Activated naive CD4-positive, alpha-beta T cell (primary cell): ENCODE measurements at places on chromosomes 5 and 9.

- no peak for DNase-seq
Measured at GRCh38 chr5:132257131-132258101, at the start of gene PDLIM4. Gene PDLIM4 (plus strand): TSS chr5:132257696. CDS start chr5:132257735, 39 bp downstream.

DNA sequence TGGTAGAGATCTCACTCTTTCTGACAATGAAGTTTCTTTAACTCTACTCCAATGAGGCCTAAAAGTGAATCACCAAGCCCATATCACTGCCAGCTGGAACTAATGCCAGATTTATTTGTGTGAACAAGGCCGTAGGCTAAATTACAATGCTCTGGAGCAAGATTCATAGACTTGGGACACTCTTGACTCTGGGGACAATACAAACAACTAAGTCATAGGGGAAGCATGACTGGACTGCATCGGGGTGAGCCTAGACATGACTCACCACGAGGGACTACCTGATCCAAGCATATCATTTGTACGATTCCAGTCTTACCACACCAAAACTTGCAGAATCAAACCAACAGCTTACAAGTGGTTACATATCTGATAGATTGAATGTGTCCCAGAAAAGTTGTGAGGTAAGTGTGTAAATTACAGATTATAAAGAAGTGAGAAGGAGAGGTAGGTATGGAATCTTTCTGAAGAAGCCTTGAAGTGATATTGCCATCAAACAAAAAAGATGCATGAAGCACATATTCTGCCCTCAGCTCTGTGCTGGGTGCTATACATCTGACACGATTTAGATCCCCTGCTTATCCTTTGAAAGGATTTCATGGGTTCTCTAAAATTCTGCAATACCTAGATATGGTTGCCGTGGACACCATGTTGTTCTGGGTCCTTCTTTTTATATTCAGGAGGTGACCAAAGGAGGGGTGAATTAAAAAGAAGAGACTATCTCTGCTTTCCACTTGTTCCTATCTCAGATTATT is 199.3 kb upstream of the PDE4D start:
- no peak for DNase-seq

GRCh38 chr9:76969716-76970115 is 49.7 kb upstream of the FOXB2 start:
- no peak for DNase-seq

GRCh38 chr5:124253203-124253810 is 493.1 kb downstream of the ZNF608 start:
- no peak for DNase-seq

- no peak for DNase-seq
Measured at GRCh38 chr9:130768265-130768664, 66.8 kb upstream of the ABL1 start.

GRCh38 chr9:13428766-13429165 is 149.3 kb upstream of the MPDZ start:
- no peak for DNase-seq

DNA sequence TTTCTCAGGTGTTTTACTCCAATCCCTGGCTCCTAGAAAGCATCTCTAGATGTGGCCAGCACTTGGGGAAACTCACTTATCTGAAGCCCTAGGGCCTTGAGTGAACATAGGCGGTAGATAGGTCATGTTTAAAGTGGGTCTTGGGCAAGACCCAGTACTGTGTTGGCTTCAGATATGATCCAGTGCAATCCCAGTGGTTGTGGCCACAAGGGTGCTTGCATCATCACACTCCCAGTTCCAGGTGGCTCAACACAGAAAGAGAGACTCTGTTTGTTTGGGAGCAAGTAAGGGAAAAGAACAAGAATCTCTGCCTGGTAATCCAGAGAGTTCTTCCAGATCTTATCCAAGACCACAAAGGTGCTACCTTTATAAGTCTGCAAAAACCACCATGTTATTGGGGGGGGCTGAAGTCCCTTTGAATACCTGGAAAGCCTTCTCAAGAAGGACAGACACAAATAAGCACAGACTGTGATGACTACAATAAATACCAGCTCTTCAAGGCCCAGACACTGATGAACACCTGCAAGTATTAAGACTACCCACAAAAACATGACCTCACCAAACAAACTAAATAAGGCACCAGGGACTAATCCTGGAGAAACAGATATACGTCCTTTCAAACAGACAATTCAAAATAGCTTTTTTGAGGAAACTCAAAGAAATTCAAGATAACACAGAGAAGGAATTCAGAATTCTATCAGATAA is 114.7 kb downstream of the LURAP1L start:
- DNase-seq, result no peak

DNA sequence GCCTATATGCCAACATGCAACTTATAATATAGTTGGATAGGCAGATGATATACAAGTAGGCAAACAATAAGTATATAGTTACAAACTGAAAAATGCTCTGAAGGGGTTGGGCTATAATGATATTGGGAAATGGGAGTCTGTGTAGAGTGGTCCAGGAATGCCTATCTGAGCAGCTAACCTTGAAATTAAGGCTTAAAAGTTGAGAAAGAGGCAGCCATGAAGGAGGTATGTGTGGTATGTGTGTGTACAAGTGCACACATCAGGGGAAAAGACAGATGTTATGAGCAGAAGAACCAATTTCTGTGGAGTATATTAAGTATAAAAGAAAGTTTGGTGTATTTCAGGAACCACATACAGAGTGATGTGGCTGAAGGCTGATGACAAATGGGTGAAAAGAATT is 154.9 kb upstream of the PAPPA start:
- no peak for DNase-seq
